ENCODE measurements at places on chromosomes 3 and 15.

DNA sequence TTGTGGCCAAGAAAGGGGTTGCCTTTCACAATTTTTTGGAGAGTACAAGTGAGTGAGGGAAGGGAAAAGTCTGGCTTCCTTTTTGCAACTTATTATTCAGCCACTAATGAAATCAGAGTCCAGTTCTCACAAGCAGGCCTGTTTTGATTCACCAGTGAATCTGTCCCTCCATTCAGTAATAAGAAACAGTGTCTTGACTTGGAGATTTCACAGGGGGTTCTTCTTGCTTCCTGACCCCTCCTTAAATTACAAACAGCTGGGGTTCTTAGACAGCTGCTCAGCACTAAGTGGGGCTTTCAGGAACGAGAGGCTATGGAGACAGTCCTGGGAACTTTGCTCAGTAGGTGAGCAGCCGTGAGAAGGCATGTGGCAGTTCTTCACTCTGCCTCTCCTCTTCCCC, 24.5 kb downstream of the SEMA3G start:
- no peak for DNase-seq

DNA sequence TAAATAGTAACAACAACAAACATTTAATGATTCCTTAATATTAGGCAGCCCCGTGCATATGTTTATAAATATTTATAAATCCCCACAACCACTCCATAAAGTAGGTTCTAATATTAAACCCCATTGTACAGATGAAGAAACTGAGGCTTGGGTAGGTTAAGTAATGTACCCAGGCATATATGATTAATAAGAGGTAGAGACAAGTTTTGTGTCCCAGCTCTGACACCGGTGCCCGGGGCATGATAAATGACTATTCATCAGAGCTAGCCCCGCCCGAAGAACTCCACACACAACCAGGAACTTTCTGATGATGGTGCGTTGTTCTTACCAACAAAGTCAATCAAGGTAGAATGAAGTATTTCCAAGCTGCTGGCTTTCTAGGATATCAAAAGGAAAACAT, 19.4 kb downstream of the CDCP1 start:
- no peak for DNase-seq

DNA sequence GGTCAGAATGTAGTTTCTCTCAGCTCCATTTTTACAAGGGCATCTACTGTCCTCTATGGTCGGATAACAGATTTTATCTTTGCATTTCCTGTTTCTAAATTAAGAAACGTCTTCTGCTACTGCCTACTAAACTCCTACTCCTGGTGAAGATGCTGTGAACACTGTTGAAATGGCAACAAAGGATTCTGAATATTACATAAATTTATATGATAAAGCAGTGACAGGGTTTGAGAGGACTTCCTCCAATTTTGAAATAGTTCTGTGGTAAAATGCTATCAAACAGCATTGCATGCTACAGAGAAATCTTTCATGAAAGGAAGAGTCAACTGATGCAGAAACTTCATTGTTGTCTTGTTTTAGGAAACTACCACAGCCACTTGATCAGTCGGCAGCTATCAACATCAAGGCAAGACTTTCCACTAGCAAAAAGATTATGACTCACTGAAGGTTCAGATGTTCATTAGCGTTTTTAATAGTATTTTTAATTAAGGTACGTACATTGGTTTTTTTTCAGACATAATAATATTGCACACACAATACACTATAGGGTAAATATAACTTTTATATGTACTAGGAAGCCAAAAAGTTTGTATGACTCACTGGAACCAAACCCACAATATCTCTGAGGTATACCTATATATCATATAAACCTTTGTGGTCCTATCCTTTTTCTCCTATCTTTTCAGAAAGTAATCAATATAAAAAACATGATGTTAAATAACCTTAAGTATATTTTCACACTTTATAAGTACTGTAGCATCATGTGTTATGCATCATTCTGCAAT, 156.1 kb downstream of the STAG1 start:
- DNase-seq = no peak

- DNase-seq = no peak
Observed at GRCh38 chr3:62827550-62827949, 47.7 kb downstream of the CADPS start.

GRCh38 chr15:44034334-44034733, 160.7 kb downstream of the FRMD5 start:
- DNase-seq = no peak

- no peak for DNase-seq
Observed at GRCh38 chr15:90596943-90597342, 67.2 kb downstream of the CRTC3 start.

- DNase-seq = no peak
Observed at GRCh38 chr15:55126111-55126510, 70.6 kb downstream of the RSL24D1 start.

DNA sequence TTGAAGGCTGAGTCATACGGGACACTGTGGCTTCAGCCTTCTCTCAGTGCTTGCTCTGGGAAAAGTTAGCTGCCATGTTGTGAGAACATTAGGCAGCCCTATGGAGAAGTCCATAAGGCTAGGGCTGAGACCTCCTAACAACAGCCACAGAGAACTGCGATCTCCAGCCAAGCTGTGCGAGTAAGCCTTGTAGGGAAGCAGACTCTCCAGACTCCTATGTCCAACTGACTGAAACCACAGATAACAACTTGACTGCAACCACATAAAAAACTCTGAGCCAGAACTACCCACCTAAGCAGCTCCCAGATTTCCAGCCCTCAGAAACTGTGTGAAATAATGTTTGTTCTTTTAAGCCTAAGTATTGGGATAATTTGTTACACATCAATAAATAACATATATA, 40.7 kb downstream of the DENND6A start:
- no peak for DNase-seq

DNA sequence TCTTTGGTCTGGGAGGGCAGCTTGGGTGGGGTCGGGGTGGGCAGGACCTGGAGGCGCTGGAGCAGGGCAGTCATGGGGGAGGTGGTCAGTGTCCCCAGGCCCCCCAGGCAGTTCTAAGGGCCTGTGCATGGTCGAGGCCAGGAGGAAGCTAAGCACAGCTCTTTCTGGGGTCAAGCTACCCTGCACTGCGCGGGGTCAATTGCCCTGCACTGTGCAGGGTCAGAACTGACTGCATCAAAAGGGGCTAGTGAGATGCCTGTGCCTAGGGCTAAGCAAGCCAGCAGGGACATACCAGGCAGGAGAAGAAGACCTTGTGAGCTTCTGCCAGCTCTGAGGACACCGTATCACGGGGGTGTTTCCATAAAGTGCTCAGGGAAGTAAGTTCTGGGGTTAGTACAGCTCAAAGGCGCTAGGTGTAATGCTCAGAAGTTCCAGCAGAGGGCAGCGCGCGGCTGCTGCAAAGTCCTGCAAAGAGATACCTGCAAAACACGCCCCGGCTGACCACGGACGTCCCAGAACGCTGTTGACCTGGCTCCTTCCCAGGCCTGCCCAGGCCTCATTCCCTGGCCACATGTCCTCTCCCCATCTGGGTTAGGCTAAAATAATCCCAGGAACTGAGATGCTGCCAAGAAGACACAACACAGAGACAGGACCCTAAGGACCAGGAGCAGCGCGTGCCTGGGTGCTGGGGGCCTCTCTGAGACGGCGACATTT, 18.8 kb upstream of the IQSEC1 start:
- DNase-seq = peak; percentile 90

- DNase-seq = no peak
Observed at GRCh38 chr3:123089611-123090331, 22.9 kb downstream of the PDIA5 start.

DNA sequence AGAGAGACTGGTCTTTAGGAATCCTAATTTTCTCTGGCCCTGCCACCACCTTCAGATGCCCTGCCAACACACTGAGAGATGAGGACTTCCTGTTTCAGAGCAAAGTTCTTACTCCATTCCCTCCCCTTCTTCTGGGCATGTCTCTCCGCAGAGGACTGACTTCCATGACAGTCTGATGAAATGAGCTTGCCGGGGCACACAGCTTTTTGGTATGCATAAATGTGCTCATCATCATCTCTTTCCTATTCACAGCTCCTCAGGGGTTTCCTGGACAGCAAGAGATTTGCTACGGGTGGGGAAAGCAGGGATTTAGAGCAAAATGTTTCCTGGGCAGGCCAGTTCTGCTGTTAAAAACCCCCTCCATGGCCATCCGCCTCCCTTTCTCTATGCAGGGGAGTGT, 27.6 kb upstream of the SEMA6D start:
- DNase-seq = no peak

All from iPS-NIHi11 (cell line).